Articular chondrocyte of knee joint (primary cell): ENCODE measurements at places on chromosomes 16 and 17. TPM values are rescaled to one million over a fixed set of nuclear protein-coding genes. Genes with fewer than 3 reads are reported as not detected.

Gene ETV4
- total RNA-seq: 0.26 and 0.32 TPM in 2 replicates

Gene TAC4
- not detected in 2 replicates for total RNA-seq

Gene SLC2A4
- total RNA-seq: 0.11 TPM in 1 of 2 replicates, not detected in the other

Gene GRIN2A
- total RNA-seq: under 0.01 and 0.13 TPM in 2 replicates

Gene RHBDF1
- total RNA-seq: 27.4 and 29.5 TPM in 2 replicates

Gene TBC1D3G
- not detected in 2 replicates for total RNA-seq

Gene MT4
- total RNA-seq: not detected in 2 replicates

Gene ABCA9
- total RNA-seq: 1.4 and 1.7 TPM in 2 replicates

Gene TXNDC11
- total RNA-seq: 35.1 and 35.3 TPM in 2 replicates

Gene CTF1
- total RNA-seq: 2.4 and 2.6 TPM in 2 replicates

Gene DPEP2
- total RNA-seq: not detected in 2 replicates

Gene ZNF771
- total RNA-seq: 6.8 and 7.8 TPM in 2 replicates

Gene NMT1
- 63.3 and 87.4 TPM in 2 replicates for total RNA-seq

Gene CCL16
- total RNA-seq: not detected in 2 replicates

Gene CLDN7
- 2.4 and 2.7 TPM in 2 replicates for total RNA-seq
